ENCODE measurements at places on chromosomes 5 and 9.

DNA sequence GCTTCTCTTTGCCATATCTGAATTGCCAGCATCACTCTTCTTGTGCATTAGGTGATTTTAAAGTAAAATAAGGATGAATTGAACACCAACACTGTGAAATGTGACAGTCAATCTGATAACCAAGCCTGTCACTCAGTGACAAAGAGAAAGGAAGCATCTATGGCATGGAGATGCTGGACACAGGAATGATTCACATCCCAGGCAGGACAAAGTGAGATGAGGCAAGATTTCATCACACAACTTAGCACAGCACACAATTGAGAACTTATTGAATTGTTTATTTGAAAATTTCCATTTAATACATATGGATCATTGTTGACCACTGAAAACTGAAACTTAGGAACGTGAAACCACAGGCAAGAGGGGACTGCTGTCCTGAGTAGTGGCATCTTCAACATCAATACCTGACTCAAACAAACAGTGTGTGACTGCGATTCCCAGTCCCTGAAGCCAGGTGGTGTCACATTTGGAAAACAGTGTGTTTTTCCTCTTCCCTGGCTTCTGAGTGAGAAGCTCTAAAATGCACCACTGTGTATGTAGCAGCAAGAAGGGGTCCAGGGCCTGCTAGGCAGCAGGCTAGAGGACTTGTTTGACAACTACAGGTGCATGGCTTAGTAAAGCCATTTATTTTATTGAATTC lies 10.7 kb downstream of the GAPT start:
- no peak for DNase-seq

DNA sequence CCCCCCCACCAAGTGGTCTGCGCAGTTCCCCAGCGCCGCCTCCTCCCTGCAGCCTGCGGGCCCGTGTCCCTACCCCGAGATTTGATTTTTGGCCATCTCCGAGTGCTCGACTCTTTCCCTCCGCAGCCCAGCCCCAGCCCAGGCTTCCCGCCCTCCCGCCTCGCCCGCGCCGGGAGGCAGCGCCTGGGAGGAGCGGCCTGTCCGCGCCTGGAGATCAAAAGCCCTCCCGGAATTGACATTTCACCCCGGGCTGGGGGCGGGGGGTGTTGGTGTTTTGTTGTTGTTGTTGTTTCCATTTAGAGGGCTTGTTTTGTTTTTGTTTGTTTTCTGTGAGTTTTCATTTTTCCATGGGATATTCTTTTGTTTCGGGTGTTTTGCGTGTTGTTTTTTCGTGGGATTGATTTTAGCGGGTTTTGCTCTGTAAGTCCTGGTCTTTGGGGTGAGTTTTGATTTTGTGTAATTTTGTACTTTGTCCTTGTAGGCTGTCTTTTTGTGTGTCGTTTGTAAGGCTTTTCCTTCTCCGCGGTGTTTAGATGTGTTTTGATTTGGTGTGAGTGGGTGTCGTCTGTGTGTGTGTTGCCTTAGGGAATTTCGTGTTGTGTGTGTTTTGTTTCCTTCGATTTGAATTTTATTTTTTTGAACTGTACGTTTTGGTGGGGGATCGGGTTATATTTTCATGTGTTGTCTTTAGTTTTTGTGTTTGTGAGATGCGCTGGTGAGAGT lies 1.7 kb upstream of the PAX5 start:
- peak; percentile 25 for DNase-seq

- no peak for DNase-seq
Observed at GRCh38 chr9:127664678-127665507, 41.9 kb upstream of the CFAP157 start.

- DNase-seq, result no peak
Observed at GRCh38 chr9:96173640-96174039, 128.3 kb downstream of the HSD17B3 start.

DNA sequence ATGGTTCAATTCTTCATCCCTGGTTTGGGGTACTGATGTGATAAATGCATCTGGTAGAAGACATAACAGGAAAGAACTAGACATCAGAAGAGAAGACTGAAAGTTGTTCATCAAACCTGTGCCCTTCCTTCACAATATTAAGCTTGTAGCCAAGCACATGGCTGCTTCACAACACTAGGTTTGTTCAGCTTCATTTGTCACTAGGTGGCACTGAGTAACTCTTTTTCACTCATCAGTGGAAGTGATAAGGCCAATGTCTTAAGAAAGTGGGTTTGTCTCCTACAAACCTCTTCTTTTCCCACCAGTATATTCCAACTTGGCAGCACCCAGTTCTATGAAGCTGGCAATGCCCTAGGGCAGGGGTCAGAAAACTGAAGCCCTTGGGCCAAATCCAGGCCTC lies 26.9 kb downstream of the ZNF484 start:
- DNase-seq, result no peak

- DNase-seq, result no peak
Observed at GRCh38 chr9:109865521-109865920, 85.5 kb downstream of the PALM2AKAP2 start.

DNA sequence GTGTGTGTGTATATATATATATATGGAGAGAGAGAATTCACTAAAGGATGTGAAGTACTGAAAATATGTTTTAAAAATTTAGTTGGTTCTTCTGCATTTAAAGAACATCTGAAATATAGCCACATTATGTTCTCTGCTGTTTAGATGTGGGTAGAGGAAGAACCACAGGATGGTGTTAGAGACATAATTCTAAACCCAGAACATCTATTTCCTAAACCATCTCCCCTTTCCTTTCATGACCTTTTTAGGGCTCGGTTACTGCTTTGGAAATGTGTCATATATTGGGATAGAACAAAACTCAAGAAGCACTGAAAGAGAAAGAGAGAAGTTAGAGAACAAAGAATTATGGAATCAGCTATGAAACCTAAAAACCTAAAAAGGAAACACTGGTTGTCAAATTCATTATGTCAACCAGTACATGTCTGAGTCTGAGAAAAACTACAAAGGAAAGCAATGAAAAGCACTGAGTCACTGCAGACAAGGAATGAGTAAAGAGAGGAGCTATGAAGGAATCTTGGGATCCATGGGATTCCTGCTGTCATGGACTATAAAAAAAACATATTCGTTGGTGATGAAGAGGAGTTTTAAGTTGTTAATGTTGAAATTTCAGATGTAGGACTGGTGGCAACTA lies 28.4 kb downstream of the SLC12A2 start:
- DNase-seq, result no peak

DNA sequence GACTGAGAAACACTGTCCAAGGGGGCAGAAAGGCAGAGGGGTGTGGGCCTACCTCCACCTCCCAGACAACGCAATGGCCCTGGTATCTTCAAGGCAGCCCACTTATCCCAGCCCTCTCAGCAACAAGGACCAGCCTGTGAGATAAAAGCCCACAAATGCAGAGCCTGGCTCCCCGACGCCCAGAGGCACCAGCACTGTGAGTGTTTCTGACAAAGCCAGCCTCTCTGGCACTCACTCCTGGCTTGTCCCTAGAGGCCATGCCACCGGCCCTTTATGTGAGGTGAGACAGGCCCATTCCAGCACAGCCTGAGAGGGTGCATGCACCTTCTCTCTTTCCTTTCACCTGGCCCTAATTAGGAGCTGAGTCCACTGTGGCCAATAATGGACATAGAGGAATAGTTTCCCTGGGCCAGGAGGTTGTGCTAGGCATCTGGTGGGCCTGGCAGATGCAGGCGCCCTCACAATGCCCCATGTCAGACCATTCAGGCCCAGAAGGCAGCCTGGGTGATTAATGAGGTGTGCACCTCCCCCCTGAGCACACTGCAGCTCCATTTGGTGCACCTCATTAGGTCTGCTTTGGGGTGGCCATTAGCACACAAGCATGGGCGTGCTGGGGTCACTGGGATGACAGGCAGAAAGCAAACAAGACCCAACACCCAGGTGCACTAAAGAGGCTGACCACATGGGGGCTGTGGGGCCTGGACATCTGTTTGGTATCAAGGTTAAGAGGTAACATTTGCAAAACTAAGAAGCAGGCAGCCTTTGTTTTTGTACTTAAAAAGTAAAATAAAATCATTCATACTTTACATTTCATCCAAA lies 176.0 kb downstream of the MED10 start:
- DNase-seq, result no peak

DNA sequence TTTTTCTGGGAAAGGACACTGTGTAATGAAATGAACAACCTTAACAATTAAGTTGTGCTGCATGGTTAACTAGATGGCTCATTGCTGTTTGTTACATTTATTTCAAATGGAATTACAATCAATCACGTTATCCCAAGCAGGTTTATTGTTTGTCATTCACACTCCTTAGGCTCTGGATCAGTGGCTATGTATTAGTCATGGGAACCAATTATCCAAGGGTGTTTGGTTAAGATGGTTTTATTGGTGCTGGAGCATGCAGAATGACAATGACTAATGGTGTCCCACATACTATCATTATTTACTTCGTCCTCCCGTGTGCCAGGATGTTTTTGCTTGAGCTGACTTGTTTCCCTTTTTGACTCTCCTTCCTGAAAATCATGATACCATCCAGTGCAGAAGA lies 10.6 kb upstream of the TRPC7 start:
- no peak for DNase-seq

DNA sequence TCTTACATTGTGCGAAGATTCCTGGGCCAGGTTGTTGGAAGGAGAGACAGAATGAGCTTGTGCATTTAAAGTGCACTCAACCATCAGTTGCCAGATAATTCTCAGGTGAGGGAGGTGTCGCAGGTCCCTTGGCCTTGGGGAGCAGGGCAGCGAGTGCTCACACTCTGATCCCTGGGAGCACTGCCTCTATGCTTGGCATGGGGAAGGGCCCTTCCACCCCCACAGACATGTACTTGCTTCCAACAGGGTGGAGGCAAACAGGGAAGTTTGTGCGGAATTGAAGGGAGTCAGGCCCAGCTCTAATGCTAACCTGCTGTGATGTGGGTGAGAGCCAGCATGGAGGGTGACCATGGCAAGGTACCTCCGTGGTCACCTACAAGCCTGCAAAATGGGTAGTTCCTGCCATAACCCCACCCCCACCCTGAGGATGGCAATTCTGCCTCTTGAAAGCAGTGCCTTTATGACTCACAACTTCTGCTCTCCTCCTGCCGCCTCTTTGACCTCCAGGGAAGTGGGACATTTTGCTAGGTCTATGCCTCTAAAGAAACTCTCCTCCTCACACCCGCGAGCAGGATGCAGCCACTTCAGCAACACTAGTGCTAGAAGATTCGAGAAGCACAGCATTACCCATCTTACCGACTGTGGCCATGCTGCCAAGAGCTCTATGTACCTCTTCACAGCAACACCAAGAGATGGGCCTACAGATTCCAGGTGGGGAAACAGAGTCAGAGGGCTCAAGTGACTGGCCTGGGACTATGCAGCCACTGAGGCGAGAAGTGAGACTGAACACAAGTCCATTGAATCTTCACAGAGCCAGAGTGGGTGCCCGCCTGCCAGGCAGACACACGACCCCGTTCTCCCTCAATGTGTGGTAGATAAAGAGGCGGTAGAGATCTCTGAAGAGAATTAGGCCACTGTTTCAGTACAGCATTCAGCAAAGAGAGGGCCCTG lies 22.1 kb upstream of the SLC25A51 start:
- DNase-seq, result no peak

DNA sequence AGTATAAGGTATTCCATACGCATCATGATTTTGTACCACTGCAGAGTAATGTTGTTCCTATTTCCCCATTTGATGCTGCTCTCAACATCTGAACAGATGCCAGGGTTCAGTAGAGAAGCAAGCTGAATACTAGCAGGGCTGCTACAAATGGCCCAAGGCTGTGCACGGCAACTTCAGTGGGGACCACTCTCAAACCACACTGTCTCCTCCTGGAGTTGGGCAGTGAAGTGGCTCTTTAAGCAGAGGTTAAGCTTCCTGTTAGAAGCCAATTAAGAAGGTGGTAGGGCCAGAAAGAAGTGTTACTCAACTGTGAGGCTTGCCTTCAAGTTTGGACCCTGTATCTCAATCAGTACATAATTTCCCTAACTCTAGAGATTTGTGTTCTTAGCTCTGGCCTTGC lies 32.0 kb downstream of the TMEM245 start:
- DNase-seq, result no peak

GRCh38 chr9:106287091-106287631 lies 575.8 kb upstream of the ZNF462 start:
- DNase-seq, result no peak

DNA sequence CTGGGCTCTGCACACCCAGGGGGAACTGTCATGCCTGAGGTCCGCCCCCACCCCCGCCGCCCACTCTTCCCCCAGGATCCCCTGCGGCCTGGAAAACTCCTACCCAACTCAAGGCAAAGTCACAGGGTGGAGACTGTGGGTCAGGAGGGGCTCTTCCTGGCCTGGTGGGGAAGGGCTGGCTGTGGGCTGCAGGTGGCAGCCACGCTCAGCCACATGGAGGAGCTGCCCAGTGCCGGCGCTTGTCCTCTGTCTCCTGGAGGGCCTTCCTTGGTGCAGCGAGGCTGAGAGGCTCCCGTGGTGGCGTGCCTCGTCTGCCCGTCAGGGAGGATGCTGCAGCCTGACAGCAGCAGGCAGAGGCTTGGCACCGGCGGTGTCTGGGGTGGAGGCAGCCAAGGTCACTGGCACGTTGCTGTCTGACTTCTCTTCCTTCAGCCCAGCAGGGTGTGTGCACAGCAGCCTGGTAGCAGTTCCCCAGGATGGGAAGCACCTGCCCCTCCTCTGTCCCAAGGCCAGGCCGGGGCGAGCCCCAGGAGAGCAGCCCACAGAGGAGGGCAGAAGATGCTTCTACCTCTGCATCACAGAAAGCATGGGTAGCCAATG lies 78.1 kb downstream of the ADAMTS2 start:
- DNase-seq, result no peak

GRCh38 chr5:116355819-116356601 lies 218.6 kb downstream of the SEMA6A start:
- DNase-seq, result no peak

- no peak for DNase-seq
Observed at GRCh38 chr9:137301081-137301947, 757 bp downstream of the NRARP start.

- DNase-seq, result no peak
Observed at GRCh38 chr9:136204838-136205706, at the start of gene LHX3. Gene LHX3, minus strand, starts transcription at chr9:136205128. Its CDS starts 116 bp downstream, at chr9:136205012.

- no peak for DNase-seq
Observed at GRCh38 chr5:102760815-102761214, 5.7 kb downstream of the PAM start.

- no peak for DNase-seq
Observed at GRCh38 chr9:75878488-75878860, 12.0 kb upstream of the PCSK5 start.

DNA sequence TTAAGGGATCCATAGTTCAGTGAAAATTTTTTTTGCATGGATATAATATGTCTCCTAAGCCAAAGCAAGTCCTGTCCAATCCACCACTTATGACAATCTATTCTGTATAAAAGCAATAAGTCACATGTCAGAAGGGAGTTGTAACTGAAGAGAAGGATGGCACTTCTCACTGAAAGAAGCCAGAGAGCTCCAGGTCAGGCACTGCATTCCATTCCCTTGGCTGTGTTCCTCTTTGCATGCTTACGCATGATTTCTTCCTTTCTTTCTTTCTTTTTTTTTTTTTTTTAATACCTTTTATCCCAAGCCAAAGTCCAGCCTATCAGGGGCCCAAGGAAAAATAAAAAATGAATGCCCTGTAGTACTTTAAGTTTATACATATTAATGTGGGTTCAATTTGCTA lies 39.8 kb downstream of the MAMDC2 start:
- DNase-seq, result no peak

Measured in NCI-H748 treated with DMSO at 0.1 percent for 48 hours (cell line).